Choroid plexus epithelial cell (primary cell): ENCODE measurements at places on chromosomes 3 and 15.

DNA sequence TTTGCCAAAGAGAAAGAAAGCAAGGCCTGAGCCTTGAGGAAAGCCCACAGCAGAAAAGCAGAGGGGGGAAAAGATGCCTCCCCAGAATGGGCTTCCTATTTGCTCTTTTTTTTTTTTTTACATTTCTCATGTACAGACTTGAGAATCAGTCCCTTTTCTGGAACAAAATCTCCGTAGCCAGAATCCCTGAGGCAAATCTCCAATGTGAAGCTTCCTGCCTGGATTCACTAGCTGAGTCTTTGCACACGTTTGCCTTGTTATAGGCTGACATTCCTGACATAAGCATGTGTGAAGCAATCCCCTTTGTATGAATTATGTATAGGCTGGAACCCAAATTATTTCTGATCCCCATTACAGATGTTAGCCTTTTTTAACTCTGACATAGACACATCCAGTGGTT lies 52.2 kb upstream of the ACTL6A start:
- DNase-seq: no peak

DNA sequence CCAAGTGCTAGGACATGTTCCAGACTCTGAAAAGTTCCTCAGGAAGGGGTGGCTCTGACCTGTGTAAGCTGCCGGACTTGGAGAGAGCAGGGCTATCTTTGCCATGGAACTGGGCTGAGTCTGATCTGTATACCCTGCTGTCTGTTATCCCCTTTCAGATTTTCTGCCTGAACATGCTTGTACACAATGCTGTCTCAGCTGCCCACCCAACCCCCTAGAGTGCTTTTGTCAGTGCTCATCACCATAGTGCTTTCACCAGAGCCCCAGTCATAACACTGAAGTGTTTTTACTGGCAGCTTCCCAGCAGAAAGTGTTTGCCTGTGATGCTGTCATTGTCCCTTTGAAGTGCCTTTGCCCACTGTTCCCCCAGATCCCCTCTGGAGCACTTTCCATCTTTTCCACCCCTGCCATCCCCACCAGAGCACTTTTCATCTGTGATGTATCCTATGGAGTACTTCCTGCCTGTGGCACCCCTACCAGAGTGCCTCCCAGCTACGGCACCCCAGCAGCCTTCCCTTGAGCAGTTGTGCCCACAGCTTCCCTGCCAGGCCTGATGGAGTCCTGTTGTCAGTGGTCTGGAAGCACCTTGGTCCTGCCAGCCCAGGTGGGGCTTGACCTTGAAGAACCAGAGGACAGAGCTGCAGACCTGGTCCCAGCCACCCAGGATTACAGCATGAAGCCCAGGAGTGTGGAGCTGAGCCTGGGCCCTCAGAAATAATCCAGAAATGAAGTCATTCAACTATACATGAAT lies 397.7 kb downstream of the DIPK2A start:
- no peak for DNase-seq

GRCh38 chr3:152505926-152506325 lies 237.2 kb downstream of the MBNL1 start:
- DNase-seq: no peak

- no peak for DNase-seq
These were observed 19.2 kb upstream of the BFSP2 start for GRCh38 chr3:133380481-133381225.

- DNase-seq: peak; percentile 64
These were observed 153.9 kb downstream of the BBX start for GRCh38 chr3:107676469-107677309.

DNA sequence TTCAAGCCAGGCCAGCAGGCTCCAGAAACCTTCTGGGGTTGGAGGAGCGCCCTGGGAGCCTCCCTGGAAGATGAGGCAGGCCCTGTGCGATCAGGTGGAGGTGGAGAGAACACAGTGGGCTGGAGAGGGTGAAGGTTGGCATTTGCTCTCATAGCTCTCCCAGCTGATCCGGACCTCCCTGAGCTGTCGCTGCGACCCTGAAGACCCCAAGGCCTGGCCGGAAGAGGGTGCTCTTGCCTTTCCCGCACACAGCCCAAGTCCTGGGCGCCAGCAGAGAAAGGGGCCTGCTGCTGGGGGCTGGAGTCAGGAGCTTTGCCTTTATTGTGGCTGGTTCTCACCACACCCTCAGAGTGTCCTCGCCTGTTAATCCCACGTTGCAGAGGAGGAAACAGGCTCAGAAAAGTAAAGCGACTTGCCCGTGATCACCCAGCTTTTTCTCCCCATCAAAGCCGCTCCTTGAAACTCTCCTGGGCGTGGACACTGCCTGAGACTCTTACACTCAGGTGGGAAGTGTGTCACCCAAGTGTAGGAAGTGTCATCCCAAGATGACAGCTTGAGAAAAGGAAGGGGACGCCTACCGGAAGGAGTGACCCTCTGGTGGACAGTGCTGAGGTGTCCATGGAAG lies 8.6 kb upstream of the RPL29 start:
- peak; percentile 67 for DNase-seq
